ENCODE measurements at places on chromosomes 1 and 21.

- no peak for DNase-seq
Observed at GRCh38 chr1:95966866-95967265, 732.9 kb downstream of the RWDD3 start.

GRCh38 chr1:179757933-179758332, 14.8 kb downstream of the FAM163A start:
- no peak for DNase-seq

- DNase-seq: no peak
Observed at GRCh38 chr1:177780096-177780700, 189.7 kb downstream of the SEC16B start.

DNA sequence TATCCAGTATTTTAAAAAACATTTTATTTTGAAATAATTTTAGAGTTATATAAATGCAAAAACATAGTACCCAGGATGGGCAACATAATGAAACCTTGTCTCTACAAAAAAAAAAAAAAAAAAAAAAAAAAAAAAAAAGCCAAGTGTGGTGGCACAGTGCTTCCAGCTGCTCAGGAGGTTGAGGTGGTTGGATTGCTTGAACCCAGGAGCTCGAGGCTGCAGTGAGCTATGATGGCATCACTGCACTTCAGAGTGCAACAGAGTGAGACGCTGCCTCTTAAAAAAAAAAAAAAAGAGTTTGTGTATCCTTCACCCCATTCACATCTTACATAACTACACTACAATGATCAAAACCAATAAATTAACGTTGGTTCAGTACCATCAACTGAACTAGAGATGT, 115.6 kb upstream of the KIF26B start:
- no peak for DNase-seq

- no peak for DNase-seq
Observed at GRCh38 chr1:205416322-205416721, 5.5 kb downstream of the LEMD1 start.

DNA sequence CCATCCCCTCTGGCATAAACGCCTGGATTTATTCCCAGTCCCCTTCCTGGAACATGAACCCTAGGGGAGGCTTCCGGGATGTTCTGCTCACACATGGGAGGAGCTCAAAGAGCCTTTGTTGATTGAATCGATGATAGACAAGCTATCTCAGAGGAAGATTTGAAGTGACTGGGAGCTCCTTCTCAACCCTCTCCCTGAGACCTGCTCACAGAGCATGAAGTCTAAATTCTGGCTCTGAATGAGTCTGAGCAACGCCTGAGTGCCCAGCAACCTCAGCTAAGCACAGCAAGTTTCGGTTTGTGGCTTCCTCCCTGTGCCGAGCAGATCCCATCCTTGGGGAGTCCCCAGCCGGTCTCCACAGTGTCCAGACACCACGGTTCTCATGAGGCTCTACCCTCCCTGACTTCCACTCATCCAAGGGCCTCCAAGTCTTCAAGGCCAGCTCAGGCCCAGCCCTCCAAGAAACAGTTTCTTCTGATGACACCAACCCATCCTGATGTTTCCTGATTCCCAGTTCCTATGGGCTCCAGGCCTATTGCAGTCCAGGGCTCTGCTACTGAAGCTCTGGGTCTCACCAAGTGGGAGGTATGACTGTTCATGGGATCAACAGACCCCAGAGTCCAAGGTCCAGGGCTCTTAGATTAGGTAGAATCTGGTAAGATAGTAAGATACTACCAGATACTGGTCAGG, 190.8 kb downstream of the DYRK1A start:
- DNase-seq: no peak

DNA sequence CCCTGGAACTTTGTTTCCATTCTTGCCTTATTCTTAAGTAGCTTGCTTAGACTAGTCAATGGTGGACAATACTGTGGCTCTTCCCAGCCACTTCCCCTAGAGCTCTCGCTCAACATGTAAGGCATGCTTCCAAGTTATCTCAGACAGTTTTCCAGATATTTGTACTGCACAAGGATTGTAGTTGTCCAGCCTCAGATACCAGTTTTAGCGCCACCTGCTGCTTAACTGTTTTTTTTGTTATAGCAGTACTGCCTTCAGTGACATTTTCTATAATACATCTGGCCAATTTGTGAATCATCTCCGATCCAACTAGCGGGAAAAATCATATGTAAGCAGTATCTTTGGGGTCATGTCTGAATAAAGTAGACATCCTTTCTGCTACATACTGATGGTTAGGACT, 346.7 kb upstream of the ADGRL4 start:
- DNase-seq: no peak

DNA sequence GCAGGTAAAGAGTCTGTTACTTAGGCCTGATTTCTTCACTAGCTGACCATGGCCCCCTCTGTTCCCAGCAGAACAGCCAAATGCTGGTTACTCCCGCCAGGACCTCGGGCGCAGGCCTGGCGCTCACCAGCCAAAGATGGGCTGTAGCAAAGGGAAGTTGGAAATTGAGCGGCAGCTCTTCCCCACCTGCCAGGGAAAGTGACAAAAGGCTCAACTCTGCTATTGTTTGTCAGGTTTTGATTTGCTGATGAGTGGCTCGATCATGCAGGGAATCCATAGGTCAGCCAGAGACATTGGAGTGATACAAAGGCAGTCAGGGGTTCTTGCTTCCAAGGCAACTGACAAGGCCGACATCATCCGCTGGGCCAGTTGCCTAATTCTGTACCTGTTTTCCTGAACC, 120.1 kb downstream of the ASTN1 start:
- DNase-seq: no peak

DNA sequence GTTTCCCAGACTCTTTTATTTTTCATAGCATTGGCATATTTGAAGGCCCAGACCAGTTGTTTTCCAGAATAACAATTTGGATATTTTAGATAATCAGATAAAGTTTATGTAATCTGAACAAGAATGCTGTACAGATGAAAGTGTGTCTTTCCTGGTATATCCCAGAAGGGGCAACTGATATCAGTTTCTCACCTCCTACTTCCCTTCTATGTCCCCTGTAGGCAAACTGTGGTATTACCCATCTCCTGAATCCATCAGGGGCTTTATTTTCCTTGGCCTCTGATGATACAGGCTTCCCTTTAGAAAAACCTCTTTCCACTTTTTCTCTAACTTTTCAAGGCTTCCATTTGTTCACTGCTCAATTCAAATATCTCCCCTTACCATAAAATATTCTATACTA, 87.5 kb upstream of the RGS1 start:
- DNase-seq: no peak

- DNase-seq: no peak
Observed at GRCh38 chr1:63294803-63295594, 27.4 kb upstream of the FOXD3 start.

GRCh38 chr1:4964634-4965345, 310.4 kb downstream of the AJAP1 start:
- DNase-seq: no peak

- no peak for DNase-seq
Observed at GRCh38 chr1:147216124-147216523, 9.0 kb downstream of the FMO5 start.

- no peak for DNase-seq
Observed at GRCh38 chr1:224113545-224113917, 380 bp upstream of the FBXO28 start.

DNA sequence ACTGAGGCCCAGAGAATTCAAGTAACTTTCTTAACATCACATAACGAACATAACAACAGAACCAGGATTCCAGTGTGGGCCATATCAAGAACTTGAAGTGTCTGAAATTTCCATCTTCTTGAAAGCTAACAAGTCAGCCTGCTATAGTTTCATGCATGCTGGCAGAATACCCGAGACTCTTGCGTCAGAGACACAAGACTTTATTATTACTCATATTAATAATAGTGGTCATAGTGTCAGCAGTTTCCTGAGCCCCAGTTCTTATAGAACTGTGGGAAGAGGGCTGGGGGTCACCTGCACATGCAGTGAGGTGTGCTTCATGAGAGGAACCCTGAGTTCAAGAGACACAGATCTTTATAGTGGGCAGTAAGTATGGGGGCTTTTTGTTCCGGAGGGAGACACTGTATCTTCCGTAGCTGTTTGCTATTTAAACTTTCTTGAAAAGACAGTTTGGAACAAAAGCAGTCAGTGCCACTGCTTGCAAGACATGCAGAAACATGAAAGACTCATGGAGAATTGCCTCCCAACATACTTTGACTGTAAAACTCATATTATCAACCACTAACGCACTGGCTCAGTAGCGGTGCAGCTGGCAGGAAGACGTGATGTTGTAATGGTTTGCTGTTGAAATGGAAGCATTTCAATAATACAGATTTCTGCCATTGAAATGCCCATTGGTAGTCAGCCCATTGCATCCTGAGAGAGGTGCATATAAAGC, 339.2 kb downstream of the ADGRL2 start:
- no peak for DNase-seq

DNA sequence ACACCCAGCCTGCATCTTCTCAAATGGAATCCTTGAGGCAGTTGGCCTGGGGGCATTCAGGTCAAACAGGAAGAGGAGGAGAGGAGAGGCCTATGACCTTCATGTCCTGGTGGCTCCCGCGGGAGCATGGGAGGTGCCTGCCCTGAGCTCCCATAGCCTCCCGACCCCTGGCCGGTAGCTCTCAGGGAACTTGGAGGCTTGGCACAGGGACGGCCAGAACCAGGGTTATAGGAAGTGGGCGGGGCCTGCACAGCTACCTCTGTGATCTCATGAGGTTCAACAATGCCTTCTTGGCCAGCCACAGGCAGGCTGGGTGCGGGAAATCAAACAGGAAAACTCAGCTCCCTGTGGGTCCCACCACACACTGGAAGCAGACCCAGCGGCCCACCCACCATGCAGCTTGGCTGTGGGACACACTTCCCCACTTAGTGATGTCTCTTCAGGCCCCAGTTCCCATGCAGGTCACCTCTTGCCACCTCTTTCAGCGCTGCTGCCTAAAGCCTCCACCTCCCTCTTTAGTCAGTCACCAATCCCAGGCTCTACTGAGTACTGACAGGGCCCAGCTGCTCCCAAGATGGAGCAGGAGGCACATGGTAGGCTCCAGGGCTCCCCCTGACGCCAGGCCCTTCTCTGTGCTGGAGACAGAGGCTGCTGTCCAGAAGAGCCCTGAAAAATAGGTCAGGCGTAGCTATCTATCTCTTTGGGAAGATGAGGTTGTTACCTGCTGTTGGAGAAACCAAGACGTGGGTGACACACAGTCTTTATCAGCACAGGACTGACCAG, at the start of gene SLFNL1:
Gene SLFNL1 (minus strand): TSS at position 200 of the 783 bp plus-strand sequence. CDS start 1,065 bp downstream, outside the sequence.
- DNase-seq: no peak

DNA sequence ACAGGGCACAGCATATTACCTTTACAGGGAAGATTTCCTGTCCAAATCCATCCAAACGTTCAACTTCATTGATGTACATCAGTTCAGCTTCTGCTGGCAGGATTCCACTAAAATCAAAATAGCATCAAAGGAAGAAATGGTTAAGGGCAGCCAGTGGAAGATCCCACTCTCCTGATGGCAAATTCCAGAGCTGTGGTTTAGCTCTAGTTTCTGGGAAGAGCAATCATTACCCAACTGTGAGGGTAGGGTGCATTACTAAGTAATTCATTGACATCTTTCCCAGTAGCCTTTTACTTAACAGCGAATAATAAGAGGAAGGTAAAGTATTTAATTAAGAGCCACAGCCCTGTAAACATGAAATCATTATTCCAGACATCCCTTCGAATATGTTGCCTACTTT, 120.7 kb downstream of the SMYD2 start:
- DNase-seq: no peak

GRCh38 chr1:10113501-10113900, 80.7 kb downstream of the UBE4B start:
- DNase-seq: no peak

DNA sequence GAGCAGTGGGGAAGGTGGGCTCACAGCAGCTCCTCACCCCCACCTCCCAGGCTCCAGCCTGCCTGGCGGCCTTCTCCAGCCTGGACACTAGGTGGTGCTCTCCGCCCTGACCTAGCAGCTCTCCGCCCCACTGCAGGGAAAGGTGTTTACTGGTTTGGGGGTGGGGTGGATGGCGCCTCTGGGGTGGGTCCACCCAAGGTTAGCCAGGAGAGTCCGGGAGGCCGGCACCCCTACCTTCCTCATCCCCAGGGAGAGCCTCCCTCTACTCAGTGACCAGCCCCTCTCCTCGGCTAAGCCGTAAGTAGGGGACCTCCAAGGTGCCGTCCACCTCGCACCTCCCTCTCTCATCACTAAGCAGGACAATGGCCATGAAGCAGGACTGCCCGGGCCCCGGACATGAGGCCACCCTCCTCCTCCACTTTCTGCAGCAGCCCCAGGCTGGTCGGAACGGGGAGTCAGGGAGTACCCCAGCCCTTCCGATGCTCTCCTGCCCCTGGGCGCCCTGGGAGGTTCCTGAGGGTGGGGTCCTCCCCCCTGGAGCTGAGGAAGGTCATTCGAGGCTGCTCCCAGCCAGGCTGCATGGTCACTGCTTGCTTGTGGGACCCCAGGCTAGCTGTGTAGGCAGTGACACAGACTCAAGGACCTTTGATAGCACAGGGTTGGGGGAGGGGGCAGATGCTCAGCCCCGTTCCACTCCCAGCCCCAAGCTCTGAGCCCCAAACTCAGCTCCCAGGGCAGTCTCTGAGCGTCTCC, 101.4 kb upstream of the VAMP3 start:
- peak; percentile 27 for DNase-seq

- DNase-seq: no peak
Observed at GRCh38 chr21:40881767-40882166, 34.8 kb upstream of the DSCAM start.

DNA sequence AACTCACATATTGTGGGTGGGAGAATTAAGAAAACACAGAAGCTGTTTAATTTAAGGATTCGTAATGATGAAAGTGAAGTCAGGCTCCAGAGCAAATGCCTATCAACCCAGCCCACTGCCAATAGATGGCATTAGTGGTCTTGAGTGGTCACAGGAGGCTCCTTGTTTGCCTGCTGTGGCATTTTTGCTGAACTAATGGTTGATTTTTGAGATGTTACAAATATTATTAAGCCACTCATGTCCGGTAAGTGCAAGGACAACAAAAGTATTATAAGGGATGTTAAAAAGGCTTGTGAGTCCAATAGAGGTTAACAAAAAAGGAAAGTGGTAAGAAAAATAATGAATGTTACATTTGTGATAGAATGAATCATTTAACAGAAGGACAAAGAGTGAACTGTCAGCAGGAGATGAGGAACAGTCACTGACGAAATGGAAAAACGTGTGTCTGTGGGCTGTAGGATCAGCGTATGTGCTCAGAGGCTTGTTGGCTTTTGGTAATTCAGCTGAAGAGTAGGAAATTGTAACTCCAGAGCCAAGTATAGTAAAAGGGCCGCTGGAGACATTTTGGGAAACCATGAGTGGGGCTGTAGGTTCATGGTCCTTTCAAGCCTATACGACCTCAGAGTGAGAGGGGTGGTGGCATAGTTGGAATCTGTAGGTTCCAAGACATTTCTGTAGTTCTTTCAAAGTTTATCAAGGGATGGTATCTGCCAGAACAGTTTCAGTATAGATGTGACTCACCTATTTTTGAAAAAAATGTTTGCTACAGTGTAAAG, 11.2 kb downstream of the SFT2D2 start:
- DNase-seq: no peak

- DNase-seq: no peak
Observed at GRCh38 chr1:203726417-203726867, 38.5 kb upstream of the LAX1 start.

GRCh38 chr1:224251741-224252146, 68.7 kb downstream of the DEGS1 start:
- no peak for DNase-seq

GRCh38 chr21:36229181-36229580, 72.6 kb downstream of the DOP1B start:
- DNase-seq: no peak

Data from stimulated activated CD8-positive, alpha-beta memory T cell treated with anti-CD3 and anti-CD28 coated beads, Interleukin-4, amount 100 ng/mL, for 1 hour (primary cell).